Activated naive CD8-positive, alpha-beta T cell treated with anti-CD3 and anti-CD28 coated beads, Interleukin-2, amount 10 ng/mL, durations not matched to agents 7 days and 5 days (primary cell): ENCODE measurements at places on chromosomes 2 and 18. TPM values are rescaled to one million over a fixed set of nuclear protein-coding genes. Genes with fewer than 3 reads are reported as not detected.

Gene DSG1
- total RNA-seq, result not detected

GRCh38 chr2:75157435-75157834 lies 41.9 kb downstream of the TACR1 start:
- no peak for DNase-seq

Gene NEUROD1
- not detected for total RNA-seq

GRCh38 chr2:30942419-30942818 lies 135.2 kb upstream of the CAPN13 start:
- no peak for DNase-seq

- DNase-seq, result no peak
These were observed 78.0 kb upstream of the DNMT3A start for GRCh38 chr2:25419678-25420242.

- no peak for DNase-seq
These were observed 32.3 kb upstream of the COL6A3 start for GRCh38 chr2:237446338-237446665.

Gene TUBA3E
- not detected for total RNA-seq

- DNase-seq, result peak; percentile 15
These were observed 57.2 kb downstream of the RTP5 start for GRCh38 chr2:241926541-241927311.

- no peak for DNase-seq
These were observed 603.8 kb upstream of the LINC00305 start for GRCh38 chr18:64752707-64753106.

- DNase-seq, result no peak
These were observed 55.1 kb upstream of the GCFC2 start for GRCh38 chr2:75765798-75766197.

GRCh38 chr18:27120246-27120645 lies 64.9 kb downstream of the CHST9 start:
- DNase-seq, result no peak

- DNase-seq, result no peak
These were observed 4.2 kb upstream of the MYO7B start for GRCh38 chr2:127531221-127531648.
